Osteoblast (primary cell): ENCODE measurements at places on chromosomes 16 and 17. TPM values are rescaled to one million over a fixed set of nuclear protein-coding genes. Genes with fewer than 3 reads are reported as not detected.

DNA sequence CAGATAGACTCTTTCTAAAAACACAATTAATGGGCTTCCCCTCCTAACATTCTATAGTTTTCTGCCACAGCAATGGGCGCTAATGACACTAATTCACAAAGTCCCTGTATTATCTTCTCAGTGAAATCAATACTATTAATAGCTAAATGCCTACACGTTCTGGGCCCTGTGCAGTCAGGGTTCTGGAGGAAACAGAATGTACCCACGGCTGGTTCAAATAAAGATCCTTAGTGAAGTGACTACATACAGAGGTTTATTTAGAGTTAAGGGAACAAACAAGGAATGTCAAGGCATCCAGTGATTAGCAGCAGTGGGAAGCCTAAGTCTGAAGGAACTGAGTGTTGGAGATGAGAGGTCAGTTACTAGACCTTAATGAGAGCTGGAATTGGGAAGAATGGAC, 43.5 kb upstream of the MTMR4 start:
- DNase-seq = no peak

GRCh38 chr17:63445065-63445464, 1.0 kb downstream of the CYB561 start:
- peak; percentile 84 for DNase-seq

DNA sequence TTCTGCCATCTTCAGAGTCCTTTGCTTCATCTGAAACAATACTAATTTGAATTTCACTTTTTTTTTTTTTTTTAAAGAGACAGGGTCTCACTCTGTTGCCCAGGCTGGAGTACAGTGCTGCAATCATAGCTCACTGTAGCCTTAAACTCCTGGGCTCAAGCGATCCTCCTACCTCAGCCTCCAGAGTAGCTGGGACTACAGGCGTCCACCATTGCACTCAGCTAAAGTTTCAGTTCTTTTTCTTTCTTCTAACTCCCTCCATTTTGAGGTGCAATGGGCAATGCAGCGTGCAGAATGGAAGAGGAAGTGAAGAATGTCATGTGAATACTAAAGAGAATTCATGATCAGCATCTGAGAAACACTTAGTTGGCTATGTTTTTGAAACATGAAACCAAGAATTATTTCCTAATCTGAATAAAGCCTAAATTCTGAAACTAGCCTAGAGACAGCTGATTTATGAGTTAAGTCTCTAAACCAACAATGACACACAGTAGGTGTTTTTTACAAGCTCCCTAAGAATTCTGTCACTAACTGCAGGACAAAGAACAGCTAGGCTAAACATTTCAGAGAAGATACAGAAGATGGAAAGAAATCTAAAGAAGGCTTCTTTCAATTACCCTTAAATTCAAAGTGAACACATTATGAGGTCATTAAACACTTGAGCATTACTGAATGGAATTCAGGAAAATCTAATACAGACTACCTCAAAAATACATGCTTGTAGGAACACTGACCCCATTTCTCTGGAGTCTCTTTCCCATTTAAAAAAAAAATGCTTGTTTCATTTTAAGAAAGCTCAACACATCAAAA, 21.0 kb downstream of the SNN start:
- DNase-seq = peak; percentile 21

DNA sequence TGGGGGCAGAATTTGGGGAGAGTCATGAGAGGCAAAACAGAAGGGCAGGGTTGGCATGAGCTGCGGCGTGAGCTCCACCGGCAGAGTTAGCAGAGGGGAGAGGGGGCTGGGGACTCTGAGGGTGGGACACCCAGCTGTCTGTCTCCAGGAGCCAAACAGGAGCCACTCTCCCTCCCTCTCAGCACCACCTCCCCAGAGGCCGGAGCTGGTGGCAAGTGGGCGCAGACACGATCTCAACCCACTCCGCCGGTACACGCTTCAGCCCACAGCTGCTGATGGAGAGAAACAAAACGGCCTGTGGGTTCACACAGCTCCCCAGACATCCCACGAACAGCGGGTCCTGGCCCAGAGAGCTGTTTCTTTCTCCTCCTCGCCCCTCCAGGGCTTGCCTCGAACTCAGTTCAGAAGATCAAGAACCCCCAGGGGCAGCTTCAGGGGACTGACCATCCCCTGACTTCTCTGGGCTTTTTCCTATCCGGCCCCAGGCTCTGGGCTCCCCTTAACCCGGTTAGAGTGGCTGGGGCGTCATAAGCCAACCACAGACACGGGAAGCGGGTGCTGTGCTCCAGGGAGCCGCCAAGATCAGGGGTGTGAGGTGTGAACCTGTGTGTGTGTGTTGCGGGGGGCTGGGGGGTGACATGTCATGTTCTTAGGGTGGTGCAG, 7.6 kb downstream of the RHBDF2 start:
- DNase-seq = peak; percentile 87

- no peak for DNase-seq
These were observed 226.6 kb downstream of the SPECC1 start for GRCh38 chr17:20235747-20236146.

GRCh38 chr17:43698678-43699437, 37.1 kb upstream of the MEOX1 start:
- no peak for DNase-seq

DNA sequence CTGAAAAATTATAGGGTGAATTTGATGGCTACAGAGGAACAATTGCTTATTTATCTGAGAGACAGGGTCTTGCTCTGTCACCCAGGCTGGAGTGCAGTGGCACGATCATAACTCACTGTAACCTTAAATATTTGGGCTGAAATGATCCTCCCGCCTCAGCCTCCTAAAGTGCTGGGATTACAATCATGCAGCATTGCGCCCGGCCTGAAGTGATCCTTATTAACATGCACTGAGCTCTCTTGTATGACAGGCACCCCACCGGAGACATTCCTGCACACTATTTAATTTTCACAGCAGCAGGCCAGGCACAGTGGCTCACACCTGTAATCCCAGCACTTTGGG, 77.7 kb downstream of the CNGB1 start:
- DNase-seq = no peak

GRCh38 chr16:63652091-63652490, 1469.8 kb downstream of the CDH11 start:
- no peak for DNase-seq

DNA sequence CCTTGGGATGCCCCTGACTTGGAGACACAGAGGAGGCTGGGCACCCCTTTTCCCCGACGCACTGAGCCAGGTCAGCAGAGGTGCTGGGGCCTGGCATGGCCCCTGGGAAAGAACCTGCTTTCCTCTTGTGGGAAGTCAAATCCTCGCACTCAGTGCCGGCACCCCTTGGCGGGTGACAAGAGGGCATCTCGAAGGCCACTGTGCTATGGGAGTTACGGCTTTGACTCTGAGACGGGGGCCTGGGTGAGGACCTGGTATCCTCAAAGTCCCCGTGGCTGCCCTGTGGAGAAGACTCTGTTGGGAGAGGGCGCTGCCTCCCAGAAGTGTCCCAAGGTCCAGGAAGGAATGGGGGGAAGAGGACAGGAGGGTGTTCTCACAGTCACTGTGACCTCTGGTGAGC, 117.0 kb downstream of the METRNL start:
- DNase-seq = peak; percentile 39

DNA sequence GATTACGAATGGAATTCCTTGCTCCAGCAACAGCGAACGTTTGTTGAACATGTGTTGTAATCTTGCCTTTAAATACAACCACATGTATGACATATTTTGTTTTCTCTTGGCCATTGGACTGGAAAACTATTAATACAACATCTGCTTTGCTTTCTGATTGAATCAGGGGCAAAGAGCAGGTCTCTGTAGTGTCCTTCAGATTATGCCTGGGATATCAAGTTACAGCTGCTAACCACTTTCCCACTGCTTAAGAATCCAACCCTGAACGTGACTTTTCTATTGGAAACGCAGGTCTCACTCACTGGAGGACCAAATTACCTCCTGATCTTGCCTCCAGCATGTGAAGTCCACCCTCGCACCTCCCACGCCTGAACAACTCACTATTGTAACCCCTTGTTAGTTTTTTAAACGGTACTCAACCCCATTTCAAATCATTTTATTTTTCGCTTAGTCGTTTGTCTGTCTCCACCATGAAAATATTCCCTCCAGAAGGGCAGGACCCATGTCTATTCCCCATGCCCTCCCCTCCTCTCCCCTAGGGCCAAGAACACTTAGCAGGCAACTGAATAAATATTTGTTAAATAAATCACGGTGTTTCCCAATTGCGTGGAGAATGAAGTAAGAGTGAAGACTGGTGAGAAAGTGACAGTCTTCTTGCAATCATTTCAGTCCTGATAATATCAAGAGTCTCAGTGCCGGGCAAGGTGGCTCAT, 57.4 kb upstream of the MRTFB start:
- peak; percentile 86 for DNase-seq

GRCh38 chr16:84497418-84498222, 6.8 kb downstream of the MEAK7 start:
- peak; percentile 54 for DNase-seq

- DNase-seq = peak; percentile 17
These were observed 39.2 kb downstream of the ADCY7 start for GRCh38 chr16:50305441-50306061.

- DNase-seq = no peak
These were observed 22.5 kb upstream of the CACNG1 start for GRCh38 chr17:67021743-67022450.

- DNase-seq = no peak
These were observed 221.0 kb upstream of the HS3ST3A1 start for GRCh38 chr17:13822700-13823099.

- DNase-seq = peak; percentile 82
These were observed 26.6 kb downstream of the TPSD1 start for GRCh38 chr16:1282324-1282973.

KRTAP3-2 gene
- not detected in 2 replicates for total RNA-seq

UNC119 gene
- total RNA-seq = 23.2 and 25.0 TPM in 2 replicates

ARHGDIG gene
- total RNA-seq = not detected in 2 replicates

MMP28 gene
- total RNA-seq = 1.2 and 1.8 TPM in 2 replicates

OR2C1 gene
- 0.29 TPM in 1 of 2 replicates, not detected in the other for total RNA-seq

SLC16A6 gene
- total RNA-seq = 1.4 and 3.8 TPM in 2 replicates

CEMP1 gene
- total RNA-seq = not detected in 2 replicates

OR1A1 gene
- total RNA-seq = not detected in 2 replicates
